ENCODE measurements at places on chromosomes 5 and 9. TPM values are rescaled to one million over a fixed set of nuclear protein-coding genes. Genes with fewer than 3 reads are reported as not detected.

DNA sequence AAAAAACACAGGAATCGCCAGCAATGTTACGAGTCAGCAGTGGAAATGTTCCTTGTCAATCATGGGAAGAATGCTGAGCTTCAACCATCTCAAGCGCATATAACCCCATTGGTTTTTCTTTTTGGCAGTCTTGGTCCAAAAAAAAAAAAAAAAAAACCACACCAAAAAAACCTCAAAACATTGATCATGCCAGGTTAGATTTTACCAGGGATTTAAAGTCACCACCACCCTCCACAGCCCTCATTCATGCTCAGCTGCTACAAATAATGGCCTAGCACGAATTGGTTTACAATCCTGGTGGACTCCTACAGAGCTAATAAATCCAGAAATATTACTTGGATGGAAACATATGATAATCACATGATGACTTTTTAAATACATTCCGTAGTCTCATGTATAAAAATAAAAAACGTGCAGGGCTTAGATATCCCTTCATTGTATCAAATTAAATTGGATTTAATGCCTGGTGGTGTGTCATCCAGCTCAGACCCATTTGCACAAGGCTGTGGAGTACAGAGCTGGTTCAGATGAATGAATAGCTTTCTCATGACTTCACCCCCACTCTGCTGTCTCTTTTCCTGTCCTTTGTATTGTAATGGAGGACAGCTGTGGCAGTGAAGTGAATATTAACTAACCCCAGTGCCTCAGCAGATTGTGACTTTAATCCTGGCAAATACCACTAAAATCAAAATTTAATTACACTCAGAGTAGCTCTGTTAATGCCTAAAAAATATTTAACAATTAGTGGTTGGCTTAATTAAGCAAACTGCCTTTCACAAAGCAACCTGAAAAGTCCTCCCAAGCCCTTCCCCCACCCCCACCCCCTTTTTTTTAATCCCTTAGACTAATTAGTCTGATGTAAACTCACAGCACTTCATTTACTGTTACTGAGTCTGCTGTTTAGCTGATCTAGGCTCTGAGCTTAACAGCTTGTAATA lies 626.5 kb upstream of the ZNF608 start:
- no peak for DNase-seq

DNA sequence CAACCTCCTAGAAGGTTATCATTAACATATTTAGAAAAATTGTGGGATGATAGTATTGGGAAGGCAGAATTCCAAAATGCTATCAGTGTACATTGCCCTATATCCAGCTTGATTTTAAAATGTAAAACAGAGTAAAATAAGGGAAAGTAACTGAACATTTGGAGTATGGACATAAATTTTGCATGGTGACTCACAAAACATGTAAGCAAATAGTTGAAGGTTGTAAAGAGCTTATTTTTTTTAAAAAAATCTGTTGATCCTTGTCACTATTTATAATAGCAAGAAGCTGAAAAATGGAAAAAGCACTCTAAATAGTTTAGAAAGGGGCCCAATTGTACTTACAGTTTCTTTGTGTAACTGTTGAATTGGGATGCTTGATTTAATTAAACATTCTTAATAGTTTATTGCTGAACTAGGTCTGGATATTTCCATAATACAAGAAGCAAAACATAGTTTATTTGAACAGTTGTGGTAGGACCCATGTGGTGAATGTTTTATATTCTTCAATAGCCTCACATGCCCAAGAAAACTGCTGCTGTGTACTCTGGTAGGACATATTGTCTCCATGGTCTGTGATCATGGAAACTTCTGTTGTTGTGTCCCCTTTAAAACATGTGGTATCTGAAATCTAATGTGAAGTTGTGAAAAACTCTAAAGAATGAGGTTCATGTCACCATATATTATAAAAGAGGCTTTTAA lies 82.4 kb downstream of the NNT start:
- no peak for DNase-seq

DNA sequence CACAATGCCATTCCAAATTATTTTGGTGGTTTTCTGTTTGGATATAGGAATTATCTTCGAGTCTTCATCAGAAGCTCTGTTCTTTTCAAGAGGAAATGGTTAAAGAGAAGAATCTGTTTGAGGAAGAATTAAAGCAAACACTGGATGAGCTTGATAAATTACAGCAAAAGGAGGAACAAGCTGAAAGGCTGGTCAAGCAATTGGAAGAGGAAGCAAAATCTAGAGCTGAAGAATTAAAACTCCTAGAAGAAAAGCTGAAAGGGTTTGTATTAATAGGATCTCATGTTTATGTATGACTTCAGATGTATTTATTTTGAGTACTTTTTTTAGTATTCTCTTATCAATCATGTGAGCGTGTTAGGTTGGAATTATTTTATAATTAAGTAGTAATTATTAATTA lies 15.0 kb downstream of the HMMR start:
- DNase-seq: no peak

DNA sequence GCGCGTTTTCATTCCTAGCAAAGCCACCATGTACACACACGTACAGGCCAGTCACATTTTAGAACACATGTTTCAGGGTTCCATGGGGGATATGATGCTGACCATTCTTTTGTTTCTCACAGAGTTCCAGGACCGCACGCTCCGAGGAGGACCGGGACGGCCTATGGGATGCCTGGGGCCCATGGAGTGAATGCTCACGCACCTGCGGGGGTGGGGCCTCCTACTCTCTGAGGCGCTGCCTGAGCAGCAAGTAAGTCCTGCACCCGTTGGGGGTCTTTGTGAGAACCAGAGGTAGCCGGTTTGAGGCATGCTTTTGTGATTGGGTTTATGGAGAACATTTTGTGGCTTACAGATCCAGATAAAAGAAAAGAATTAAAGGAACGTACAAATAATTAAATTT lies 30.8 kb downstream of the ADAMTSL1 start:
- DNase-seq: no peak

DNA sequence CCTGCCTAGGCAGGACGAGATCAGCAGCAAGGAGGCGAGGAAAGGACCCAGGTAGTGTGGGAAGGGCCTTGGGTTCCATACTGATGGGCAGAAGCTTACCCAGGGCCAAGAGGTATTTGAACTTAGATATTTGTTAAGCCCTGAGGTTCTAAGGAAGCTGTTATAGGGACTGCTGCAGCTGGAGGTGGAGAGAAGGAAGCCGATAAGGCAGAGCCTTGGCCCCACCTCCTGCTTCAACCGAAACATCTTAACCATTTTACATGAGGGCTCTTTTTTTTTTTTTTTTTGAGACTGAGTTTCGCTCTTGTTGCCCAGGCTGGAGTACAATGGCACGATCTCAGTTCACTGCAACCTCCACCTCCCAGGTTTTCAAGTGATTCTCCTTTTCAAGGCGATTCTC lies 8.6 kb upstream of the AQP3 start:
- DNase-seq: no peak

DNA sequence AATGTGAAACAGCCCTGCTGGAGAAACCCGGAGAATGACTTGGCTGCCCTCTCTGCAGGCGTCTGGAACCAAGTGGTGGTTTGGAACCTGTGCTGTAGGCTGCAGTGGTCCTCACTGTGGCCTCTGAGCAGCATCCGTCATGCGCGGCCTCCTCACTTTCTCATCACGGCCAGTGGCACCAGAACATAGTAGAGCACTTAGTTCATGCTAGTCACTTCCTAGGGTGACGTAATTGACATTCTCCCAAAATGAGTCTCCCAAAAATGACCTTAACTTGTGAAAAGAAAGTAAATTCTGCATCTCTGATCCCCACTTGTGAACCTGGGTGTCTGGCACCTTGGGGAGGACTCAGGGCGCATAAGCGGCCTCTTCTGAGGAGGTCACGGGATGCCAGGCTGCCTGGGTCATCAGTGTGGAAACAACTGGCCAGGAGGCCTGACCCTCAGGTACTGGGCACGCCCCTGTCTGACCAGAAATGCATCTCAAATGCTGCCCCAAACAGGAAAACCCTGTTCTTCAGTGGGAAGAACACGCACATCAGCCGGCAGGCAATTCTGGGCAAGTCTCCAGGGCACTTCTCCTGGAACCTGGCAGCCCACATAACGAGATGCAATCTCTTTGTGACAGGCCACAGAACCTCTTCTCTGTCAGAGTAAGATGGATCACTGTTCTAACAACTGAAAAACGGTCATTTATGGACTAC lies 36.6 kb upstream of the SPTLC1 start:
- no peak for DNase-seq

GRCh38 chr9:126536131-126536530 lies 77.6 kb upstream of the LMX1B start:
- DNase-seq: no peak

DNA sequence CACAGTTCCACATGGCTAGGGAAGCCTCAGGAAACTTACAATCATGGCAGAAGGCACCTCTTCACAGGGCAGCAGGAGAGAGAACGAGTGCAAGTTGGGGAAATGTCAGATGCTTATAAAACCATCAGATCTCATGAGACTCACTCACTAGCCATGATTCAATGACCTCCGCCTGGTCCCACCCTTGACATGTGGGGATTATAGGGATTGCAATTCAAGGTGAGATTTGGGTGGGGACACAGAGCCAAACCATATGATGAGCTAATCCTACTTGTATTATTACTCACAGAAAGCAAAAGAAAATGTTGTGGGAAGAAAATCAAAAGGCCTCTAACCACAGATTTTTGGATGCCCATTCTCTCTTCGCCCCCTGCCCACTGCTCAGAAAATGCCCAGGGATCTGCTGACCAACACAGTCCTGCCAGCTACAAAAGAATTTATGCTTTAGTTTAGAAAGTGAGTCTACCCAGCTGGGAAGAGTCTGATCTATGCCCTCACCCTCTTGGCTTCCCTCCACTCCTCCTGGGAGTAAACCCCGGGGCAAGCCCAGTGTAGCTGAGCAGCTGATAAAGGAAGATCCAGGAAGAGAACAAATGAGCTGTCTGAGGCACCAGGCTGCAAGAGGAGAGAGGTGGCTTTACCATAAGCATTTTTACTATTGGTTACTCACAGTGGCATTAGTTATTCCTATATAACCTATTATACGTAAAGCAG lies 53.1 kb downstream of the RNF130 start:
- no peak for DNase-seq

- no peak for DNase-seq
Observed at GRCh38 chr9:128898382-128898781, 16.4 kb downstream of the LRRC8A start.

DNA sequence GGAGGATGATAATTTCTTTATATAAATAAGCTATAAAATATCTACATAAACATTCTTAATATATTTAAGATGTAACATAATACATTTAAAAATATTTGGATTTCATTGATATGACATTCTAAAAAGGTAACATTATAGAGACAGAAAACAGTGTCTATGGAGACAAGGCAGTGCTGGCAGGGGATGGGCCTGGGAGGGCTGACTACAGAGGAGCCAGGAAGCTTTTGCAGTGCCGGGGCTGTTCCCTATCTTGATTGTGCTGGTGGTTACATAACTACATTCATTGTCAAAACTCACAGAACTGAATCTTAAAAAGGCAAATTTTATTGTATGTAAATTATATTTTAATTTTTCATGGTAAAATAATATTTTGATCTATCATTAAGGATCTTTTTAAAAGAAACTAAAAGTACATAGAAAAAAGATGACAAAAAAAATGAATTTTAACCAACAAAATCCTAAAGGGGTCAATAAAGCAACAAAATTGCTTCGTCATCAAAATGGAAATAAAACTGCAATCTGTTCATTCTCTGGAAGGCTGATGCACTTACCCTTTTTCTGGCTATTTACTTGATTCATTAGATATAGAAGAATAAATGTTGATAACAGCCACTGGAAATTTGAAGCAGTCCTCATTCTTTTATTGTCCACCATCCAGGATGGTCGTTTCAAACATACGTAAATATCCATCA lies 26.3 kb downstream of the LIFR start:
- no peak for DNase-seq

DNA sequence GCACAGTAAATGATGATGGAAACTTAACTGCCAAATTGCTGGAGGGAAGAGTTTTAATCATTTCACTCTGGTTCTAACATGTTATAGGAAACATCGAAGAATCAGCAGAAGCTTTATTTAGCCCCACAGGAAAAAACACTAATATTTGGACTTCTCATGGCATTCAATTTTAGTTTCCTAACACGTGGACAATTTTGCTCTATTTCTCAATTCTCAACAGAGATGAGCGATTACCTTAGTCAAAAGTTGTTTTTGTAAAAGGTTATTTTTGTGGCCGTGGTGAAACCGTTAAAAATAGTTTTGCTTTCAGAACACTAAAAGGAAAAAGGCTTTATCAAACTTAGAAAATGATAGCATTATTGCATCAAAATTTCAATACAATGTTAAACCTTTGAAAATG lies 235.2 kb downstream of the PLK2 start:
- DNase-seq: no peak

DNA sequence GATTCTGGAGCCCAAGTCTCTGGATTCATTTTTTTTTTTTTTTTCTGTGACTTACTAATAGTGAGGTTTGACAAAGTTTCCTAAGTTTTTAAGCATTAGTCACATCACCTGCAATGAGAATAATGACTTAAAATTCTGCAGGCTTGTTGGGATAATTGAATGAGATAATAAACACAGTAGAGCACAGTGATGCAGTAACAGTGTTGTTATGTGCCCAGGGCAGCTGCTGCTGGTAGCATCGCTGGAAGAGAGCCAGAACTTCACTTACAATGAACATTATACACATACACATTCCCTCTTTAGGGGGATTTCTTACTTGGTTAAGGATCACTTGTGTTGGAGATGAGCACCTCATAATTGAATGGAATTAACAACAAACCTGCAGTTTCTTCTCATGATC lies 78.9 kb downstream of the ALDH7A1 start:
- no peak for DNase-seq

DNA sequence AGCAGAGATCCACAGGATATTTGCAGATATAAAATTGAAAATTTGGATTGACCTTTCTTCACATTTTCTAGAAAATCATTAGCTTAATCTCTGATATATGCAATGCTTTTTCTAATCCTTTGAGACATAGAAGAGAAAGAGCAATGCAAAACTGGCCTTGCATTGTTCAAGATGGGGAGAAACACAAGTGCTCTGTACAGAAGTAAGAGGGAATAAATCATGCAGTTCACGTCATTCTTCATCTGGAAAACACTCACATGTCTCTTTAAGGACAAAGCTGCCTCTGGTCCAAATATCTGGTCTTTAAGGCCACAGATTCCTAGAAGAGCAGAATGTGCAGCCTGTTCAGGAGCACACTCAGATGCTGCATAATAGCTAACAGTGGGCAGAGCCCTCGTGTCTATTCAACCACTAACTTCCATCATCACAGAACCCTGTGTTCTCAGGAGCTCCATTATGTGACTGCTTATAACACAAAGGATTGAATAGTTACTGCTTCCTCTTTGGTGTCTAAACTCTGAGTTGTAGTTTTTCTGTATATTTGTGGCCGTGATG lies 277.5 kb downstream of the PLK2 start:
- DNase-seq: no peak

- DNase-seq: no peak
Observed at GRCh38 chr5:145833631-145834200, 1.4 kb downstream of the PRELID2 start.

C8G gene
- total RNA-seq: not detected

MEIKIN gene
- not detected for total RNA-seq

TMEM252 gene
- total RNA-seq: not detected

AFAP1L1 gene
- total RNA-seq: 7.8 TPM

SERF1A gene
- 7.8 TPM for total RNA-seq

CER1 gene
- total RNA-seq: not detected

CHSY3 gene
- total RNA-seq: 0.84 TPM

FAM219A gene
- total RNA-seq: 12.6 TPM

DDX4 gene
- not detected for total RNA-seq

TTC23L gene
- 0.42 TPM for total RNA-seq

All from lower leg skin (tissue), 4 donors.